ENCODE measurements at places on chromosomes 7 and 10. TPM values are rescaled to one million over a fixed set of nuclear protein-coding genes. Genes with fewer than 3 reads are reported as not detected.

DNA sequence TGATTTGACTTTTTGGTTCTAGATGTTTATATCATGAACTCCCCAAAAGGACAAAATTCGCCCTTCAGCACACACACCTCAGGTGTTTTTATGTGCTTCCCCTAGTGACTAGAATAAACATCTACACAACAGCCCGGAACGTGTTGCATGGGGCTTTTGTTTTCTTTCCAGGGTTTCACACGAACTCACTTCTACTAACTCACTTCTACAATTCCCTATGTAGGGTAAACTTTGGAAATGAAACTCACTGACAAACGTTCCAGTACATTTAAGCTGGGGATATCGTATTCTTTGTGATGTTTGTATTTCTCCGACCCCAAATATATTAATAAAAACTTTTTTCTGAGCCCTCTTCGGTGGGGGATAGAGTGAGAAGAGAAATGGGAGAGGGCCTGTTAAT lies 1.4 kb downstream of the TRA2A start:
- H3K27me3 ChIP-seq = no peaks in the 10 kb centered on the region
- peaks cover 2% of the 10 kb centered on the region for H3K36me3 ChIP-seq
- H3K4me3 ChIP-seq = peak overlapping the region; percentile 100
- DNase-seq = peak; percentile 11
- peaks cover 49% of the 10 kb centered on the region for H3K4me1 ChIP-seq

- no peak overlapping the region for H3K4me3 ChIP-seq
- no peaks in the 10 kb centered on the region for H3K27me3 ChIP-seq
These were observed 143.6 kb downstream of the GLI3 start for GRCh38 chr7:42093349-42093905.

- no peak overlapping the region for H3K4me3 ChIP-seq
- H3K27ac ChIP-seq = no peak overlapping the region
- no peaks in the 10 kb centered on the region for H3K27me3 ChIP-seq
- no peaks in the 10 kb centered on the region for H3K4me1 ChIP-seq
- no peaks in the 10 kb centered on the region for H3K36me3 ChIP-seq
These were observed 291.0 kb upstream of the KMT2E start for GRCh38 chr7:104723001-104723400.

DNA sequence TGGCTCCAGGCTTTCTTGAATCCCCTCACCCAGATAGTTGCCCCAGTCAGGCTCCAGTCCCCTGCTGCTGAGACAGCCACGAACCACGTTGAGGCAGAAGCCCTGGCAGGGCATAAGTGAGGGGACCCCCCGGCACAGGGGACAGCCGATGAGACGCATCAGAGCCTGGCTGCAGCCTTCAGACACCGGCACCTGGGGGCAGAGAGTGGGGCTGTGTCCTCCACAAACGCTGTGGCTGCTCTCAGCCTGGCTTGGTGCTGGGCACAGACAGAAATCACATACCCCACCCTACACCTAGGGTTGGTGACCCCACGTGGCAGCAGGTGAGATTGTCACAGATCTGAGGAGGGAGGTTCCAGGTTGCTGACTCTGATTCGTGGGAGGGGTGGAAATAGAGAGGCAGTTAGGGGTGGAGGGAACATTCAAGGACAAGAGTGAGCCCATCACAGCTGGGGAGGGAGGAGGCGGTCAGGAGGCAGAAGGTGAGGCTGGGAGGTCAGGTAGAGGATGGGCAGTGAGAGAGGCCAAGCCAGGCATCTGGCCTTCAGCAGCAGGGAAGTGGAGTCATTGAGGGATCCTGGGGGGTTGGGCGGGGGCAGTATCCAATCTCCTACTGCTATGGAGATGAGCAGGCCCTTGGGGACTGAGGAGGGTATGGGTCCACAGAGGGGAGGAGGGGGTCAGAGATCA lies 3.2 kb downstream of the GPC2 start:
- H3K4me1 ChIP-seq = peaks cover 44% of the 10 kb centered on the region
- H3K27me3 ChIP-seq = no peaks in the 10 kb centered on the region
- no peak for DNase-seq
- H3K4me3 ChIP-seq = no peak overlapping the region
- no peaks in the 10 kb centered on the region for H3K36me3 ChIP-seq

The SHTN1 gene
- 0.30 TPM for polyA plus RNA-seq

The MORN4 gene
- polyA plus RNA-seq = 1.5 TPM

The CTTNBP2 gene
- not detected for polyA plus RNA-seq

DNA sequence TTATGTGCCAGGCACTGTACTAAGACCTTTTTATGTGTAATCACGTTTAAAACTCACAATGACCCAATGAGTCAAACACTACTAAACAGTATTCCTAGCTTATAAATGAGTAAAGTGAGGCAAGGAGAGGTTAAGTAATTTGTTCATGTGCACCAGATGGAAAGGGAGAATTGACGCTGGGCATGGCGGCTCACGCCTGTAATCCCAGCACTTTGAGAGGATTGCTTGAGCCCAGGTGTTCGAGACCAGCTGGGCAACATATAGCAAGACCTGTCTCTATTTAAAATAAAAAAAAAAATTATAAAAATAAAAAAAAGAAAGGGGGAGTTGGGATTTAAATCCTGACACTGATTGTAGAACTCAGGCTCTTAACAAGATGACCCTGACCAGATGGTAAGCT lies 46.7 kb upstream of the DLG5 start:
- no peaks in the 10 kb centered on the region for H3K27me3 ChIP-seq
- H3K36me3 ChIP-seq = peaks cover 20% of the 10 kb centered on the region

Data from CD4-positive, CD25-positive, alpha-beta regulatory T cell (primary cell).